Kasumi-1 (cell line): ENCODE measurements at places on chromosomes 2 and 18.

DNA sequence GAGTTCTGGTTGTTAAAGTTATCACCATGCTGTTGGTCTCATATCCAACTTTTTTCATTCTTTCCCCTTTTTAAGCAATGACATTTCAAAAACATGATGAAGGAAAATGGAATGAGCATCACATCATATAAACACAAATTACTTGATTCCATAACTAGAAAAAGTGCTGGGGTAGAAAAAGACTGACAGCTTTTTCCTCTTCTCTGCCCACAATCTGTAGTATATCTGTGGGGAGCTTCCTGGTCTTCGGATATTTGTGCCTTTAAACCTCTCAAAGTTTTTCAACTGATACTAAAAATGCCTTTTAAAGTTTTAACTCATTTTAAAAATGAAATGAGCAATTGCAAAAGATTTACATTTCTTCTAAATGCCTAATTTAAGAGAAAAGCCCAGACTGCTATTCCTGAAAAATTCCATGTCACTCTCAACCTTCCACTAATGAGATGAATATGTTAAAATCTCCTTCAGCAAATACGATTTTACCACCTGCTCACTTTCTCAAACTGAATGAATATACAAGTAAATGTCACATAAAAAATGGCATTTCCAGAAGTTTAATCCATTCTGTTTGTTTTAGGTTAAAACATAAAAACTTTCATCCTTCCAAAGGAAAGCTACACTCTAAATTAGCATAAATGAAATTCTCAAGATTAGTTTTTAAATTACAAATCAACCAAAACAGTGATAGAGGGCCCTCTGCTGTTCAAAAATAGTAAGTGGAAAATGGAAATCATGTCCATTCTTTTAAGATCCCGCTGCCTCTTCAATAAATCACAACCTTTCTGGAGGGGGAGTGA is 2.1 kb downstream of the DNAH7 start:
- DNase-seq, result peak; percentile 79

DNA sequence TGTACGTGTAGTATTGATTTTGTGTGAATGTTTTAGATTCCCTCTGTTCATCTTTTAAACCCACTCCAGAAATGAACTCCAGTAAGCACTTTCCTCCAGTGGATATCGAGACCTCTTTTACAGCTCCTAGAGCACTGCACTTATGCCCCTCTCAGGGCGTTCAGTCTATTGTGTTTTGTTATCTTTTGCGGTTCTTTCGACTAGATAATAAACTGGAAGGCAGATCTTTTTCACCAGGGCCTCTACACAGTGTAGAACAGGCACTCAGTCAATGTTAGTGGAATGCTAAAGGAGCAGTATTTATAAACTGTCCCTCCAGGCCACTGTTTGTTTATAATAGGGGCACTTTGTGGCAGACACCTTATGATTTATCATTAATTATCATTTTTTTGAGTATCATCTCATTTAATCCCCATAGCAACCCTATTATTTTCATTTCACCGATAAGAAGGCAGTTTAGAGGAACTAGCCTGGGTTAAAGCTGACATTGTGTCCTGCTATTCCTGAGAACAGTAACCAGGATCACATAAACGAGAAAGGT is 742 bp upstream of the SOS1 start:
- DNase-seq, result peak; percentile 39

GRCh38 chr18:79739440-79739778 is 58.3 kb upstream of the KCNG2 start:
- DNase-seq, result no peak

- no peak for DNase-seq
Observed at GRCh38 chr2:75447176-75447575, 113.6 kb downstream of the EVA1A start.

DNA sequence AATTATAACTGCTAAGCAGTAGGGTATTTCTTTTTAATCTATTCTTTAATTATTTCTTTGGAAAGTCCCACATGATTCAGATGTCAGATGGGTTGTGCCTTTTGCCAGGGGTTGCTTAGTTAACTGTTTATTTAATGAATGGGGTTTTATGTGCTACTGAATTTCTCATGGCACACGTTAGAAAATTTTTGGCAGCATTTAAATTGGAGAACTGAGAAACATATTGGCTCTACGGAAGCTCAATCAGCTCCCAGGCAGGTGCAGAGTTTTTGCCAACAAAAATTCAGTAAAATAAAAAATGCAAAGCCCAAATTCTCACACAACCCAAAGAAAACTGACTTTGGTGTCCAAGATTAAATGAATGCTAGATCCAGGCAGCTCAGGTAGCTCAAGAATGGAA is 467.2 kb downstream of the NRXN1 start:
- DNase-seq, result no peak

GRCh38 chr2:53901192-53901591 is 41.4 kb upstream of the GPR75 start:
- DNase-seq, result no peak

GRCh38 chr2:71458413-71459083 is 5.2 kb downstream of the DYSF start:
- peak; percentile 14 for DNase-seq

DNA sequence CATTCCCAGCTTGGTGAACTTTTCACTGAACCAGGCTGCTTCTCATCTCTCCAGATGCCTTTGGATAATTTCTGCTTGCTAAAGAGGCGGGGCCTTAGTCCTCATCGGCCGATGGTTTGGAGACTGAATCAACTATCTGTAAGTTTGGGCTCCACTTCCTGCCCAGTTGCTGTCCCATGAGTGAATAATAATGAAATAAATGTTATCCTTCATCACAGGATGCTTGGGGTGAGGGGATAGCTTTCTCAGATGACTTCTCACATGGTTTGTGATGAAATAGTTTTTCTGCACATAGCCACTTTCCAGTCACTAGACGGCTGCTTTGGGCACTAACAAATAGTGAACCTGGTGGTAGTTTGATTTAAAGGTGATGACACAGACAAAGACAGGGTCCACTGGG is 376.6 kb upstream of the TRIB2 start:
- no peak for DNase-seq

- DNase-seq, result no peak
Observed at GRCh38 chr2:120892967-120893667, 157.4 kb downstream of the GLI2 start.

DNA sequence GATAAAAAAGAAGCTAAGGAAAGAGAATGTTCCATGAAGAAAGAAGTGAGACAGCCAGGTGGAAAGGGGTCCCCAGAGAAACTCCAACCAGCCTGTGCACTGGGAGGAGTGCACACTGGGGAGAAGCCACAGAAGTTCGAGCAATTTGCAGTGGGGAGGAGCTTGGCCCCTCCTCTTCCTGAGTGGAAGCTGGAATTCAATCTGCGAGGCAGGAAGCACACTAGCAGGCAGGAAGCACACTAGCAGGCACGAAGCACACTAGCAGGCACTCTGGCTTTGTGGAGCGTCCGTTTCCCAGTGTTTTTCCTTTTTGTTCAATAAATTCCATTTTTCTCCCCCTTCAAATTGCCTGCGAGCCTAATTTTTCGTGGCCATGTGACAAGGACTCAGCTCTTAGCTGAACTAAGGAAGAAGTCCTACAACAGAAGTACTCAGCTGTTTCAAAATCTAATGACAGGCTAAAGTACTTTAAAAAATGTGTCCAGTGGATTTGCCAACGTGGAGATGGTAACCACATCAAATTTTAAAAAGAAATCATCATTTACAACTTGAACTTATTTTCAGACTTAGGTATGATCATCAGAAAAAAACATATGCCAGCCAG is 21.4 kb upstream of the SPIRE1 start:
- DNase-seq, result peak; percentile 91

DNA sequence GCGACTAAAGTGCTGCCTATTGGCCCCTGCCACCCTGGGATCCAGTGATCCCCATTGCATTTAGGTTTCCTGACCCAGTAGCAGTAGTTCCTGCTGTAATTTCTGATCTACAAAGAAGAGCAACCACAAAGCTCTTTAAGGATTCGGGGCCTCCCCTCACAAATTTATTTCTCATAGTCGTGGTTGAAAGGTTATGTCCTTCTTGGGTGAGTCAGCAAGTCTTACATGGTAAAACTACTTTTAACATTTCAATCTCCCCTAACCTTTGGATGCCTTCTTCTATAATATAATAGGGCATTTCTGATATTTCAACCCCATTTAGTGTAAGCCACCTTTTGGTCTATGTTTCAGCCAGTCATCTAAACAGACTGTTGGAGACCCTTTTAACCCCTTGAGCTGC is 14.9 kb downstream of the PIKFYVE start:
- DNase-seq, result no peak

GRCh38 chr2:162092658-162093556 is 18.9 kb upstream of the DPP4 start:
- no peak for DNase-seq
